ENCODE measurements at places on chromosomes 3 and 15.
A peak's percentile ranks its signal among the peaks of the same experiment; 100 is the strongest.

DNA sequence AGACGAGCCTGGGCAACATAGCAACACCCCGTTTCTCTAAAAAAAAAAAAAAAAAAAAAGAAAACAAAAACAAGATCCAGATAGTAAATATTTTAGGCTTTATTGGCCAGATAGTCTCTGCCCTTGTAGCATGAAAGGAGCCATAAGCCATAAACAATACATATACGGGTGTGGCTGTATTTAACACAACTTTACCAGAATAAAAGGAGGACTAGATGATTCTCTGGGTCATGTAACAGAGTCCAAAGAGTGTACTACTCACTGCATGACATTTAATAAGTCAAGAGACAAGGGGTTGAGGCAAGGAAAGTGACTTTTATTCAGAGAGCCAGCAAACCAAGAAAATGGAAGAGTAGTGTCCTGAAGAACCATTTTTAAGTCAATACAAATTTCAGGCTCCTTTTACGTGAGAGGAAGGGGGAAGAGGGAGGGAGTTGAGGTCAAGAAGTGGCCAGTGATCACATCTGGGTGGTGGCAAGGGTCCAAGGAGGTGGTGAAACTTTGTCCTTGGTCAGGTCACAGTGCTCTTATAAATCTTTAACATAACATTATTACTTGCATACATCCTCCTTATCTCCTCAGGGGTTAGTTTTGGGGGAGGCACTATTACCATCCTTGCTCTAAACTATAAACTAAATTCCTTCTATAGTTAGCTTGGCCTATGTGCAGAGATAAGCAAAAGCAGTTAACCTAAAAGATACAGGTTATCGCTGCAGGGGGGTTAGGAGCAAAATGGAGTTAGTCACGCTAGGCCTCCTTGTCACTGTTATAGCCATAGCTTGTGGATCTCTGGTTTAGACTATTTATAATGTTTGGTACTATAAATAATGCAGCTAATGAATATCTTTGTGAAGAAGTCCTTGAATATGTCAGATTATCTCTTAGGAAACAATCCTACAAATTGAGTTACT lies 46.1 kb downstream of the METTL6 start:
- no peak for DNase-seq

- DNase-seq = no peak
Measured at GRCh38 chr15:36053746-36054145, 507.8 kb upstream of the DPH6 start.

DNA sequence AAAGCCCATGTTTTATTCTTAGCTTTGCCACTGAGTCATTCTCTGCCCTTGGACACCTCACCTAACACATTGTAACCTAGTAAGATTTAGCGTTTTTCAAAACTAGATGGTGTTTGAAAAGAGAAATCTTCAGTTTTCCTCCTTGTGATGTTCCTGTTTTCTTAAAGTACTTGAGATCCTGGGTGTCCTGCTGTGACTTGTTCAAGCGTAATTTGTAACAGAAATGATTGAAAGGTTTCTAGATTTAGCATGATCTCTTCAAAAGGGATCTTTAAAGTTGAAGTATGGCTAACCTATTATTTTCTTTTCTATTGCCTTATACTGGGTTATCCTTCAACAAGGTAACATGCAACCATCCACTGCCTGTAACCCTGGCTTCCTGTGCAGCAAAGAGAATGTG lies 32.6 kb upstream of the SPATA16 start:
- no peak for DNase-seq

GRCh38 chr15:70283511-70283910 lies 185.8 kb upstream of the TLE3 start:
- DNase-seq = no peak

GRCh38 chr15:62742409-62743171 lies 300.0 kb upstream of the TPM1 start:
- DNase-seq = no peak

GRCh38 chr15:47715856-47716445 lies 1.4 kb upstream of the SEMA6D start:
- DNase-seq = no peak

GRCh38 chr3:113712129-113712528 lies 15.7 kb upstream of the USF3 start:
- DNase-seq = no peak

- no peak for DNase-seq
Measured at GRCh38 chr3:184531626-184532280, 29.8 kb upstream of the EPHB3 start.

DNA sequence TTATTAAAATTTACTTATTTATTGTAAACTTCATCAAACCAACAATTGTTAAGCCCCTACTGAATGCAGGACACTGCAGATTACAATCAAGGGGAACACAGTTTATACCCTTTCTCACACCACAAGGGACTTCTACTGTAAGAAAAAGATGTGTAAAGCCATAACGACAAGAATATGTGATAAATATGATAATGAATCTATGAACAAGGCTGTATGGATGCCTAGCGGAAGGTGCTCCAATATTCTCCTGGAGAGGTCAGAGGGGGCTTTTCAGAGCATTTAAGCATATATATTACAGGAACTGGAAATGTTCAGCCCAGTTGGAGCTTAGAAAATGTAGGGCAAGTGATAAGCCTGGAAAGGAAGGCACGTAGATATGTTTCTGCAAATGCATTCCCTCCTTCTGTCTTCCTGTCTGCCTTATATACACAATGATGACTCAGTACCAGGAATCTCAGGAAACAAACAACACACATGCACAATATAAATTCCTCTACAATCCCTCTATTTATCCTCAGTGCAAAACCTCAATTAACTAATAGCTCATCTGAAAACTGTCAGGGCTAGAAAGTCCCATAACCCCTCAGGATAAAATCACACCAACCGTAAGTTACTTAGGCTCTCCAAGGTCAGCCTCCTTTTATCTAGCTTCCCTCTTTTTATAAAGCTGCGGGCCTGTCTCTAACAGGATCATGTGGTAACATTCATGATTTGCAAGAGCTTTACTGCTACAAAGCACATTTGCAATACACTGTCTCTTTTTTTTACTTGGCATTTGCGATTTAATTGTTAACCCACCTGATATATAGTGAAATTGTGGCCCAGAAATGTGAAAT lies 393.1 kb downstream of the LPP start:
- DNase-seq = no peak

DNA sequence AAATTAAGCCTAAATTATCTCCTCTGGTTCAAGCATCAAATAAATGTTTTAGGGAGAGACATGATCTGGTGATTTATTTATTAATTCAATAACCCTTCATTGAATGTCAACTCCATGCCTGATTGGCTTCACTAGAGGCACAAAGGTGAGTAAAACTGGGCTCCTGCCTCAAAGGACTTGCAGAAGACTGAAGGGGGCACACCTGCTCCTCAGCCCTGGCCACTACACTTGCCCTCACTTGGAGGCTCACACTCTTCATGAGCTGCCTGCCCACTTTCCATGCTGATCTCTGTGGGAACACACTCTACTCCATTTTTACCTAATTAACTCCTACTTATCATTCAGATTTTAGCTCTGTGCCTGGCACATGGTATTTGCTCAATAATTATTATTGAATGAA lies 84.4 kb upstream of the KCNMB2 start:
- DNase-seq = no peak

DNA sequence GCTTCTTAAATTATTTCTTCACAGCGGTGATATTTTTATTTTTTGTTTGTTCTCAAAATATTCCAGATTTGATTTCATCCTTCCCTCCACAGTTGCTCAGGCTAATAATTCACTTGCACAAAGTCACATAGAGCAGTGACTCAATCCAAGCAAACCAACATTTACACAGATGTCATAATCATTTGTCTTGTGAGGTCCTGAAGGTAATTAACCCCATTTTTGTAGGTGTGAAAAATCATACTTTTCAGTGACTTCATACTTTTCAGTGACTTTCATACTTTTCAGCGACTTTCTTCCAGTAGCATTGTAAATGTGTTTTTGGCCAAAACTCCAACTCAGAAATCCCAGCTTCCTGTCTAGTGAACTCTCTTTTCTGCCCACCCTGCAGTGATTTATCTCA lies 32.1 kb downstream of the CD200 start:
- no peak for DNase-seq

GRCh38 chr3:69386556-69387385 lies 883 bp upstream of the FRMD4B start:
- no peak for DNase-seq

GRCh38 chr3:52704611-52705437 lies 767 bp downstream of the GLT8D1 start:
- DNase-seq = no peak

- DNase-seq = no peak
Measured at GRCh38 chr15:75043509-75044257, 20.3 kb downstream of the PPCDC start.

DNA sequence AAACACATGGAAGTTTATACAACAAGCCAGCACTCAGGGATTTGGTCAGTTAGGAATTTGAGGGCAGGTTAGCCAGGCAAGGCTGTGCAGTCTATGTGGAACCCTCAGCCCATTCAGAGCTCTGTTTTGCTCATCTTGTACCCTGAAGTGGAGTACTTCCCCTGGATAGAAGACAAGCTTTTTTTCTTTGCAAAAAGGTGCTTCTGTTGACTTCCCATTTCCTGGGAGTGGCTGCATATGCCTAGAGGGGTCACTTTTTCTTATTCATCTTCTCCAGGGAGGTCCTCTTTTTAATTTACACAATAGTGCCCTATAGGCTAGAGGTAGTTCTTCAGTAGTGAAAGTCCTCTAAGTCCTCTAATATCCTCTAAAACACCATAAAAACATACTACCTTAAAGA lies 225.0 kb upstream of the P2RY1 start:
- peak; percentile 12 for DNase-seq

GRCh38 chr3:72862314-72863090 lies 14.3 kb upstream of the SHQ1 start:
- no peak for DNase-seq

- DNase-seq = no peak
Measured at GRCh38 chr3:17945799-17946399, 203.5 kb upstream of the TBC1D5 start.

- DNase-seq = no peak
Measured at GRCh38 chr3:123361071-123361470, 87.8 kb downstream of the ADCY5 start.

- DNase-seq = no peak
Measured at GRCh38 chr3:52353291-52353855, 37.3 kb downstream of the DNAH1 start.

GRCh38 chr3:188752850-188753249 lies 418.9 kb upstream of the TPRG1 start:
- DNase-seq = no peak

GRCh38 chr15:96849271-96849900 lies 518.9 kb downstream of the NR2F2 start:
- DNase-seq = no peak

DNA sequence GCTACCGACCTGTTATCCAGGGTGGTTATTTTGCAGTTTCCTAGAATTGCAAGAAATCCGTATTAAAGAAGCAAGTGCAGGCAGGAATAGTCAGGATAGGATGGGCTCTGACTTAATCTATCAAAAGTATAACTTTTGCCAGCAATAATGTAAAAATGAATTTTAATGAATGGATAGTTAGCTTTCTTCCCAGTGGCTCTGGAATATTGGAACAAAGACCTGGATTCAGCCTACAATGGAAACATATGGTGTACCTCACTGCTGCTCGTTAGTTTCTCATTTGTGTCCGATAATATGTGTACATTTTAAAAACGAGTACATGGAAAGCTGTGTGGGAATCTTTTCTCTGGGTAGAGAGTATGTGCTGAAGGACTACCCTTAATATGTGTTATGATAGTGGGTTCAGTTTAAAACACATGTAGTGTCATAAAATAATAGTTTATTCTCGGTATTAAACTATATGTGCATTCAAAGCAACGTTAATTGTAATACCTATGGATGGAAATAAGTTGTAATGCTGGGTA lies 805 bp downstream of the SERPINI1 start:
- no peak for DNase-seq

GRCh38 chr3:187987924-187988323 lies 166.0 kb upstream of the LPP start:
- no peak for DNase-seq

- DNase-seq = no peak
Measured at GRCh38 chr15:52232327-52232726, 41.1 kb upstream of the GNB5 start.

GRCh38 chr3:171846597-171846996 lies 3.4 kb downstream of the TMEM212 start:
- DNase-seq = no peak

DNA sequence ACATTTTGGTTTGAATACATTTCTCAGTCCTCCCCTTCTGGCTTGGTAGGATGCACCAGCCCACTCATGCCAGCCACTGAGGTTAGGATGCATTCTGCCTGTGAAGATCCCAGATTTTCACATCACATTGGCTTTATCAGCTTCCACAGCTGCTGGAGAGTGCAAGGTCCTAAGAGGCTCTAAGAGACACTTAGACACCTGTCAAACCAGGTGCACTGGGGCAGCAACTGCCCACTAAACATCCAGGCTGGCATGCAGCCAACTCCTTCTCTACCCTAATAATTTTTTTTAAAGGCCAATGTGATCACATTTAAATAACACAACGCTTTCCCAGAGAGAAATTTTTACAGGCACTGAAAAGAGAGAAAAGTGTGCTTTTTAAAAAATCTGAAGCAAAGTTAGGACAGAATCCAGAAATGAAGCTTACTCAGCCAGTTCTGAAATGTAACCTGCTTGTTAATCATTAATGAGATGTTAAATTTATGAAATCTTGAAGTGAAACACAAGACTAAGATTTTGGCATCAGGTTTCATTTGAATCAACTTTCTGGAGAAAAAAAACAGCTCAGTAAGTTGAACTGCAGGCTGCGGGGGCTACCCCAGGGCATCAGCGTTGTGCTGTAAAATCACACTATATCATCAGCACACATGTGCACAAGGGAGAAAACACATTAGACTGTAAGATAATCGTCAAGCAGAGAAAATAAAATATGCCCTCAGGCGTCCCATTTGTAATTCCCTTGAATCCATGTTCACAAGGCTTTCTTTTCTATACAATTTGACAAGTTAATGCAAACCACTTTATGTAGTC lies 312.9 kb downstream of the ZBBX start:
- DNase-seq = no peak

DNA sequence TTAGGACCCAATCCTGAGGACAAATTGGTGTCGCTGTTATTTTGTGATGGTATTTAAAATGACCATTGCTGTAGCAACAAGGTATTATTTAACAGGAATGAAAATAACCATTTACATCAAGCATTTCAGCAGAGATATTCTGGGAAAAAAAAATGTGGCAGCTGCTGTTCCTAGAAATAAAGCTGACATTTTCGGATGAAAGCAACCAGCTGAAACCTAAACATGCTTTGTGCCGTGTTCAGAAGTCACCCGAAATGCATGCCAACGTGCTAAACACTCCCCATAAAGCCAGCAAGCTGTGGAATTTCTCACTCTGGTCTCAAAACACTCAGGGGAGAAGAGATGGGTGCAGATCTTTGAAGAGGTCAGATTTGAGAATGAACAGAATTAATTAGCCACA lies 31.5 kb upstream of the TAFA4 start:
- no peak for DNase-seq

GRCh38 chr15:48603123-48603500 lies 42.4 kb downstream of the FBN1 start:
- peak; percentile 15 for DNase-seq
